Myocyte (in vitro differentiated cells): ENCODE measurements at places on chromosomes 11 and 22. TPM values are rescaled to one million over a fixed set of nuclear protein-coding genes. Genes with fewer than 3 reads are reported as not detected.

DNA sequence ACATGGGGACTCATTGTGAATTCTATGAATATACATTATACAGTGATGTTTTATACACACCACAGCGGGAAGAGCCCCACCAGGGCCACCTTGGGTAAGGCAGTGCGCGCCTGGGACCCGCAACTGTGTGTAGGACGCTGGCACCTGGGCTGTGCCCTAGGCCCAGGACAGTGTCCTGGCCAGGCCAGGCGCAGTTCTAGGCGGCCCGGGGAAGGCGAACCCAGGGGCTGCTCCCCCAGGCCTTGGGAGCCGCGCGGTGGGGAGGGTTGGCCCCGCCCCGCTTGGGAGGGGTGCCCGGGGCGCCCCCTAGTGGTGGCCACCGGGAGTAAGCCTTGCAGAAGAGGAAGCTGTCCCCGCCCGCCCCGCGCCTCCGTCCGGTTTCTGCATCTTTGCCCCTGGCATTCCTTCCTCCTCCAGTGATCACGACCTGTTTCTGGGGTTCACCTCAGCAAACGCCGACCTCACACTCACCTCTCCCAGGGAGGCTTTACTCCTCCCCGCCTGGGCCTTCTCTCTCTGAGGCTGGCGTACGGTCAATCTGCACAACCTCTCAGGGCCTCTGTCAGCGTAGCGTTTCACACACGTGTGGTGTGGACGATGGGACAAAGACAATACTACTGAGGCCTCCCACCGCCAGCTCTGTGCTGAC is 9.5 kb upstream of the EHD1 start:
- DNase-seq, result peak; percentile 56

DNA sequence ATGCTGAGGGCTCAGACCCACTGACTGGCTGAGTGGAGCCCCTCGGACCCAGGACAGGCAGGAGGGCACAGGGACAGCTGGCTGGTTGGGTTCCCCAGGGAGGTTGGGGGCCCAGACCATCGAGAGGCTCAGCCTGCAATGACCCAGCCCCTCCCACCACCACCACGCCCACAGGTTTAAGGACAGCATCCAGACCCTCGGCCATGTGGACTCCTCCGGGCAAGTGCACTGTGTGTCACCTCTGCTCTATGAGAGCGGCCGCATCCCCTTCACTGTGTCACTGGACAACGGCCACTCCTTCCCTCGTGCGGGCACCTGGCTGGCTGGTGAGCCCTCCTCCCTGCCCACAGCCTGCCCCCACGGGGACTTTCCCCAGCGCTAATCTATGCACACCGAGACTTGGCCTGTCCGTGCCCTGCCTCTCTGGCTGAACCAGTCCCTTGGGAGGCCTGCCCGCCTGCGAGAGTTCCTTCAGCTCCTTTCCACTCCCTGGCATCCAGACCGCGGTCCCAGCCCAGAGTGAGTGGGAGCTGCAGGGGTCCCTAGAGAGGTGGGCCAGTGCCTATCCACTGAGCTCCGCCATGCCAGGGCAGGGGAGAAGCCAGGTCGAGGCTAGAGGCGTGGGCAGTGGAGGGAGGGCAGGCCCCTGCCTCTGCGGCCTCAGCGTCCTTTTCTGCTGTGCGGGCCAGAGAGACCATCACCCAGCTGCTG is 2.2 kb downstream of the SUSD2 start:
- no peak for DNase-seq

- DNase-seq, result peak; percentile 96
Observed at GRCh38 chr22:26884921-26885320, 227.5 kb downstream of the MIAT start.

DNA sequence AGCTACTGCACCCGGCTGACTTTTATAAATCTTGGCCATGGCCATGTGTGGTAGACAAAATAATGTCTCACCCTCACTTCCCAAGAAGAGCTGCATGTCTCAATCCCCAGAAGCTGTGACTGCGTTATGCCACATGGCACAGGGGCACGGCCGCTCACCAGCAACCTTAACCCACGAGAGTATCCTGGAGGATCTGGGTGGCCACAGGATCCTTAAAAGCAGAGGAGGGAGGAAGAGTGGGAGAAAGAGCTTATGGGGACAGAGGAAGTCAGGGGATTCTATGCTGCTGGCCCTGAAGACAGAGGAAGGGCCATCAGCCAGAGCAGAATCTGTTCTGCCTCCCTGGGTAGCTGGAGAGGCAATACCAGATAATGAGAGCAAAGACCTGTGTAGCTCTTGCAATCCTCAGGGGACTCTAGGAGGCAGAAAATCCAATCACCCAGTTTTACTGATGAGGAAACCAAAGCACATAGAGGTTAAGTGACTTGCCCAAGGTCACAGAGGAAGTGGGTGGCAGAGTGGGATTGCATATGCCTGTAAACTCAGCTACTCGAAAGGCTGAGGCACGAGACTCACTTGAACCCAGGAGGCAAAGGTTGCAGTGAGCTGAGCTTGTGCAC is 55.3 kb downstream of the CELSR1 start:
- DNase-seq, result no peak

- no peak for DNase-seq
Observed at GRCh38 chr11:27380771-27381170, 17.8 kb upstream of the CCDC34 start.

GRCh38 chr11:43579919-43580276 is 100.6 kb upstream of the HSD17B12 start:
- DNase-seq, result no peak

DNA sequence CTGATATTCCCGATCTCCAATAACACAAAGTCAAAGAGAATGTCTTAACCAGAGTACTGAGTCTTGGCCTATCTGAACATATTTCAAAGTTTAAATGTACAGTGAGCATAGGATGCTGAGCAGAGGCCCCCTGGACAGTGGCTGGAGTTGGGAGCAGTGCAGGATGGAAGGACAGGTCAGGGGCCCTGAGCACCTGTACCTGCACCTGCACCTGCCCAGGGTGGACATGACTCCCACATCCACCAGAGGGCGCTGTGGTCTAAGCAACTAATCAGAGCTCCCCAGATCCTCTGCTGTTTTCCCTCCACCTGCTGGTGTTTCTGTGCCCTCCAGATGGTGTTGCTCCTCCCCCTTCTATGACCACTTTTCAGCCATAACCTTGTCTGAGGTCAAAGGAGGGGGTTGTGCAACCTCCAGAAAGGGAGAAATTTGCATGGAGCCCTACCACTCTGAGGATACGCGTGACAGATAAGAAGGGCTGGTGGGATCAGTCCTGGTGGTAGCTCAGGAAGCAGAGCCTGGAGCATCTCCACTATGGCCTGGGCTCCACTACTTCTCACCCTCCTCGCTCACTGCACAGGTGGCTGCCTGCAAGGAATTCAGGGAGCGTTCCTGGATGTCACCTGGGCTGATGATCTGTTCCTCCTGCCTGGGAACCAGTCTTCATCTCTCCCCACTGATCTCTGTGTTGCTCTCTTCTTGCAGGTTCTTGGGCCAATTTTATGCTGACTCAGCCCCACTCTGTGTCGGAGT is 49.1 kb upstream of the VPREB1 start:
- peak; percentile 51 for DNase-seq

DNA sequence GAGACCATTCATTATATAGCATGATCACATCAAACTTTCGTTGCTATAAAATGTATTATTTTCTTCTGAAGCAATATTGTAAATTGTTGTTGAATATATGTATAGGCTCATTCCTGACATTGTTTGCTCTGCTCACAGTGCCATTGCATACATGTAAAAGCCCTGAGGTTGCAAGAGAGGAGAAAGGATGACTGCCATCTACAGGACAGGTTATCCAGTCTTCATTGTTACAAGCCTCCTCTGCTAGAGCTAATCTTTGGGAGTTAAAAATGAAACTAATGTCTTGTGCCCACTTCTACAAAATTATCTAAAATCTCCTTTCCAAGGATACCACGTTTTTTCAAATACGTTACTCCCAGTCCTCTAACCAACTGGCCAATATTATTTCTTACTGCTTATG is 16.4 kb upstream of the OR5AL1 start:
- no peak for DNase-seq

GRCh38 chr11:7672960-7673723 is at the start of gene CYB5R2:
Gene CYB5R2 (minus strand): TSS chr11:7673500. CDS start chr11:7672825, 675 bp downstream.
- peak; percentile 22 for DNase-seq

GRCh38 chr11:79094616-79095015 is 346.2 kb downstream of the TENM4 start:
- no peak for DNase-seq

DNA sequence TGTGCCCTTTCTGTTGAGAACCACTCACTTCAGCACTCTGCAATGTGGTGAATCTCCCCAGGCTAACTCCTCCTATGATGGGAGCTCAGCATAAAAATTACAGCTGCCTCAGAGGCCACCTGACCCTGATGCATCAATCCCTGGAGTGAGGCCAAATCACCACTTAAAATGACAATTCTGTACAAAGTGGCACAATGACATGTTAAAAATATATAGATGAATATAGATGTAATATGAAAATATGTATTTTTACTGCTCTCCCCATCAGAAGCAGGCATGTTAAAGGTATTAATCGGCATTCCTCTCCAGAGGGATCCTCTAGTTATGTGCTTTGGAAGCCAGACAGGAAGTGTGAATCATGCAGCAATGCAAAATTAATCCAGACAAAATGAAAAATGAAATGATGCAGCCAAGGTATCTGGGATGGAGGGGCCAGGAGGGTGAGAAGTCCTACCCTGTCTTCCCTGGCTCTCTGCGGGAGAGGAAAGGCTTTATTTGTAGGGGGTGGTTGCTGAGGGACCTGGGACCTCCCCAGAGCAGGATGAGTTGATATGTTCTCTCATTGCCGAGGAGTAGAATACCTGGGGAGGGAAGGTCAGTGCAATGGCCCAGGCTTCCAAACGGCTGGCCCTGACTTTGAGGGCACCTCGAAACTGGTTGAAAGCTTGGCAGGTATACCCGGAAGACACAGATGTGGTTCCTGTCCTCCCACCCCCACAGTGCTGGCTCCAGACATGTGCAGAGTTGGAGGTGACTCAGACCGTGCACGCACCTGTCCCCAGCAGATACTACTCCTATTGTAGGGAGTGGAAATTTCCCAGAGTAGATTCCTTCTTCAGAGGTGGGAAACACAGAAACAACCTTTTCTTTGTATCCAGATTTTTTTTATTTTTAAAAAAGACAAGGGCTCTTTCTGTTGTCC is 347.9 kb upstream of the NCAM1 start:
- DNase-seq, result peak; percentile 71

DNA sequence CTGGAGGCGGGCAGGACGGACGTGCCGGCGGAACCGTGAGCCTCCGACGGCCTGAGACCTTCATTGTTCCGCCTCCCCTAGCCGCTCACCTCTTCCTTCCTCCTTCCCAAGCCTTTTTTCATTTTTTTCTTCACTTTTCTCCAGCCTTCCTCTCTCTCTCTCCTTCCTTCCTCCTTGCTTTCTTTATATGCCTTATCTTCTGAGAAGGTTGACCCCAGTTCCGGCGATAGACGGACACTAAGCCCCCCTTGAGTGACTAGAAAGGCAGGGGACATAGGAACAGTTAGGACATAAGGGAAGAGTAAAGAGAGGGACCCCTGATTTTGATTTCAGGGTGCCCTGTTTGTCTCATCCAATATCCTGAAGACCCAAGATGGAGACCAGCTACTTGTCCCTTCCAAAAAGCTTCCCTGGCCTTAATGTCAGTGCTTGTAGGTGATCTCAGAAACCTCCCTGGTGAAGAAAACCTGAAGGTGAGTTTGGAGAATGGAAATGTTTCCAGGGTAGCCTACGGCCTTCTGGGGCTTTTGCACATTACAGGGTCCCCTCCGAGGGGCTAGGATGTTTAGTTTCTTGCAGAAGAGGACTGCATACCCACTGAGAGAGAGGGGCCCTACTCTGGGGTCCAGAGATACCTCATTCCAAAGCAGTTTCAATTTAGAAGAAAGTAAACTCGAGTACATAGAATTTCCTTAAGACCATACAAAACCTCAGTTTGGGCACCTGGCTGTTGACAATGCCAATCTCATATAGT is 3.5 kb downstream of the ADM start:
- DNase-seq, result no peak

- no peak for DNase-seq
Observed at GRCh38 chr11:16610738-16611388, 127.6 kb upstream of the C11orf58 start.

DNA sequence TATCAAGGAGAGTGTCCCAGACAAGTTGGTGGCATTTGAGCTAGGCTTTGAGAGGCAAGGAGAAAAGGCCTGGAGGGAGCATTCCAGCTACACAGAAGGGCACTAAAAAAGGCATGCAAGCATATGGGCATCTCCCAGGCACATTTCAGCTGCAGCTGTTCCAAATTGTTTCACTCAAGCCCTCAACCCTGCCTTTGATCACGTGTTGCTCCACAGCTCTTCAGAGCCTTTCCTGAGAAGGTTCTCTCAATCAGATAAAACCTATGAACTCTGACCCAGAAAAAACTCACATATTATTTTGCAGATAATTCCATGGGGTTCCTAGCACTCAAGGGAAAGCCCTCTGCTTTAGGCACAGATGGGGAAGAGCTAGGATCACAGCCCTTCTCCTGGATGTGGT is 24.4 kb upstream of the HSPA8 start:
- peak; percentile 93 for DNase-seq

- DNase-seq, result peak; percentile 44
Observed at GRCh38 chr11:119684361-119685110, 44.5 kb downstream of the NECTIN1 start.

DNA sequence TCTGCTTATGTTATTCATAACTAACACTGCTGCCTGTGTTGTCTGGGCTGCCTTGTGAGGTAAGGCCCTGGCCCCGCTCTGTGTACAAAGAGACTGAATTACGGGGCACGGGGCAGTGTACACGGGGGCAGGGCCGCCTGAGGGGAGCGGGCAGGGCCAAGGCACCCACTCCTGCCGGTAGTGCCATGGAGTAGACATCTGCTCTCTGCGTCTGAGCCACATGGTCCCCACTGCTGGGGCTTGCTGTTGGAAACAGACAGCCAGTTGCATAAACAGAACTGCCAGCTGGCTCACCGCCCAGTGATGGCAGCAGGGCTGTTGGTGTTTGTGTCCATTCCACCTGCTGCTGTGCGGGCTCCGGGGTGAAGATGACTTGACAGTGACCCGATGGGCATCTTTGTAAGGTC is 19.8 kb downstream of the FAM118A start:
- peak; percentile 90 for DNase-seq

DNA sequence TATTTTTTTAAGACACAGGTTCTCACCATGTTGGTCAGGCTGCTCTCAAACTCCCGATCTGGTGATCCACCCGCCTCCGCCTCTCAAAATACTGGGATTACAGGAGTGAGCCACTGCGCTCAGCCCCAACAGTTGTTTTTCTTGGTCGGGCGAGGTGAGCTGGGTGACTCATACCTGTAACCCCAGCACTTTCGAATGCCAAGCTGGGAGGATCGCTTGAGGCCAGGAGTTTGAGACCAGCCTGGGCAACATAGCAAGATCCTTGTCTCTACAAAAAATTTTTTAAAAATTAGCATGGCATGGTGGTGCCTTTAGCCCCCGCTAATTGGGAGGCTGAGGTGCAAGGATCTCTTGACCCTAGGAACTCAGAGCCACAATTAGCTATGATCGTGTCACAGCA is 7.0 kb upstream of the NF2 start:
- DNase-seq, result no peak

GRCh38 chr22:36303874-36304273 is 50.9 kb downstream of the APOL1 start:
- DNase-seq, result no peak

C11orf16 gene
- not detected in 2 replicates for total RNA-seq

OTOG gene
- 0.08 and 0.10 TPM in 2 replicates for total RNA-seq

OSBPL5 gene
- 14.7 and 21.2 TPM in 2 replicates for total RNA-seq

CNIH2 gene
- 1.3 and 1.9 TPM in 2 replicates for total RNA-seq

KRTAP5-1 gene
- total RNA-seq, result not detected in 2 replicates

SAAL1 gene
- total RNA-seq, result 6.3 and 8.2 TPM in 2 replicates
